ENCODE measurements at places on chromosomes 12 and 14. TPM values are rescaled to one million over a fixed set of nuclear protein-coding genes. Genes with fewer than 3 reads are reported as not detected.

GRCh38 chr12:6780573-6780972 lies 8.3 kb downstream of the LAG3 start:
- DNase-seq, result no peak

GRCh38 chr12:29672580-29672979 lies 111.2 kb downstream of the TMTC1 start:
- no peak for DNase-seq

DNA sequence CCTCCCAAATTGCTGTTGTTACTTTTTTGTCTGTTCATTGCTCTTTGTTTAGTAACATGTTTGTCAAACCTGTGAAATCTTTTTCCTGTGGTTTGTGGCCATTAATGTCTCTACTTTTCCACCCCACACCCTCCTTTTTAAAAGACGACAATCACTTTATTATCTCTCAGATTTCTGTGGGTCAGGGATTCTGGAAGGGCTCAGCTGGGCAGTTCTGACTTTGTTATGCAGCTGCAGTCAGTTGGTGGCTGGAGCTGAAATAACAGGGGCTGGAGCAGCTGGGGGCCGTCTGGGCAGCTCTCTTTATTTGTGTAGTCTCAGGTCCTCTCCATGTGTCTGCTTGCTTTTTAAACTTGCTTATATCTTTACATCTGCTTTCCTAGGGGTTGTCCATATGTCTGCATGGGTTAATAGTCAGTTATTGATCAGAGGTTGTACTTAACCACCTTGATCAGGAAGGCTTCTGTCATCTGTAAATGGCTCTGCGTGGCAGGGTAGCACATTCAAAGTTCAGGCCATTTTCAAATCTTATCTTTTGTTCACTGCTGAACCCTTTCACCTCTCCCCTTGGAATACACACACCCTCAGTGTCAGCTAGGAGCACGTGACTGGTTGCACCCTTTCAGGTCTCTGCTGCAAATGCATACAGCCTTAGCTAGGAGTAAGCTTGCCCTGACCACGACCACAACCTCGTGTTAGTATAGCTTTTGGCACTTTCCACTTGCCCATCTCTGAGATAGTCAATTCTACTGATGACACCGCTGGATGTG lies 27.9 kb downstream of the BORCS5 start:
- no peak for DNase-seq

- no peak for DNase-seq
These were observed 6.9 kb downstream of the GALNT4 start for GRCh38 chr12:89517720-89518119.

DNA sequence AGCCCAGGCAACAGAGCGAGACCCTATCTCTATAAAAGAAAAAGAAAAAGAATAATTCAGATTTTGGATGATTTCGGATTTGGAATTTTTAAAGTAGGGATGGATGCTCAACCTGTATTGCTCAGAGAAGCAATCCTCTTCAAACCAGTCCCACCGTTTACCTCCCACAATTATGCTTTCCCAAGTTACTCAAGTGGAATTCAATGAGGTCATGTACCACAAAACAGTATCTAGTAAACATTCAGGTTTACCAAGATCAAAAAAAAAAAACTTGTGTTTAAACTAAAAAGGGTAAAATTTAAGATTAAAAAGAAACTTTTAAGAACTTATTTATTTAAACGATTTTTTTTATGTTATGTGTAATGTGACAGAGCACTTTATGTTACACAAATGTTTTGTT lies 2.5 kb downstream of the KDM5A start:
- DNase-seq, result no peak

- no peak for DNase-seq
These were observed 2.5 kb downstream of the FUT8 start for GRCh38 chr14:65414961-65415589.

- no peak for DNase-seq
These were observed 293.9 kb upstream of the PRKD1 start for GRCh38 chr14:30221546-30221945.

- no peak for DNase-seq
These were observed 36.0 kb downstream of the SCARB1 start for GRCh38 chr12:124827588-124828184.

- DNase-seq, result no peak
These were observed 4.2 kb upstream of the AMN1 start for GRCh38 chr12:31732926-31733548.

GRCh38 chr12:21751517-21751916 lies 23.0 kb downstream of the KCNJ8 start:
- DNase-seq, result peak; percentile 85

- no peak for DNase-seq
These were observed 101.6 kb downstream of the RMST start for GRCh38 chr12:97564236-97564635.

- no peak for DNase-seq
These were observed 3.1 kb upstream of the PNMA1 start for GRCh38 chr14:73717266-73717665.

- no peak for DNase-seq
These were observed 991.6 kb upstream of the TMEM132C start for GRCh38 chr12:127275416-127275815.

GRCh38 chr14:88904864-88905263 lies 80.4 kb downstream of the TTC8 start:
- DNase-seq, result no peak

DNA sequence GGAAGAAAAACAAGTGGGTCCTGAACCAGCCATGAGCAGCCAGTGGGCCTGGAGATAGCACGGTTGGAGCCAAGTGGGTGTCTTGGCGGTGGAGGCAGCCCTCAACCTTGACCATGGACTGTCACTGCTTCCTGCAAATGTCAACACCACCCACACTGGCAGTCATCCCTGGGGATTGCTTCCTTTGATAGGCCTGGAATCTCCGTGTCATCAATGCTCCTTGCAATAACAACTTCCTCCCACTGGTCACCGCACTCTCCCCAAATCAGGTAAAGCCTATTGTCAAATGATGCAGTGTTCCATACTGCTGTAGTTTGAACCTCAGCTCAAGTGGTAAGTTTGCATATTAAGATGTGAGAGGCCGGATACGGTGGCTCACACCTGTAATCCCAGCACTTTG lies 129.1 kb downstream of the NTF3 start:
- DNase-seq, result no peak

DNA sequence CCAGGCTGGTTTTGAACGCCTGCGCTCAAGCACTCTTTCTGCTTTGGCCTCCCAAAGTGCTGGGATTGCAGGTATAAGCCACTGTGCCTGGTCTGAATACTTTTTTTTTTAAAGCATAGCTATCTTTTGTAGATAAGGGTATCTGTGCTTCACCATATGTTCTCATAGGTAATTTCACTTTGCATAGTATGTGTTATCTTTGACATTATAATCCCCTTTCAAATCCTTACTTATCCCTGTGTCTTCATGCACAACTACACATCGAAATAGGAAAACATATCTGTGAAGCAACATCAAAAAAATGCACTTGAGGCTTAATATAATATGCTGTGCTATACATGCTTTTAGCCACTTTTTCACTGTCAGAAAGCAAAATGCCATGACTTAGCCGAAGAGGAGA lies 94.1 kb downstream of the SLC35F4 start:
- DNase-seq, result no peak

DNA sequence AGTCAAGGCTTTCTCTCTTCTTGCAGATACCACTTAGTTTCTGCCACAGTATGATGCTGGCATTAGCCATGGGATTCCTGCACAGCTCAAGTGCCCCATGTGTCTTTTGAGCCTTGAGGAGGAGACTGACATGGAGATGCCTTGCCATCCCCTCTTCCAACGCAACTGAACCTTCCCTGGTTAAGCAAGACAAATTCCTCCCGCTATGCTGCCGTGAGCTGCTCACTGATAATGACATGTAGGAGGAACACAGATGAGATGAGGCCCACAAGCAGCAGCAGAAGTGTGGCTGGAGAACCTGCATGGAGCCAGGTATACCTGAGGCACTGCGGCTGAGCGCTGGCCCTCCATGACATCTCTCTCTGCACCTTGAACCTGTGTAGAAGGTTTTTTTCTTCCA lies 15.4 kb upstream of the PPP1R1A start:
- no peak for DNase-seq

DNA sequence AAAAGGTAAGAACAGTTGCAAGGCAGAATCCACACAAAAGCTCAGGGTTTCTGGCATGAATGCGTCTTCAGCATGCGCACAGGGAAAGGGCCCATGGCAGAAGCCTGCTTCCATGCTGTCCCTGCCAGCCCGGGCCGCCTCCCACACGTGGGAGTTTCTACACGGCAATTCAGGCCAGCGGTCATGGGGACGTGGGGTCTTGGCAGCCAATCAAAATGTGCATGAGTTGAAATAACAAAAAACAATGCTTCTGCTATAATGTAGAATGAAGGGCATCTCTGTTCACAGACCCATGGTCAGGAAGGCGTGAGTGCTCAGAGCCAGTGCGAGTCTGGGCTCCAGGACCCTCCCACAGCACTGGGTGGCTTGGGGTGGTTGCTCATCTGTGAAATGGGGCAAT lies 28.6 kb downstream of the AMN start:
- no peak for DNase-seq

GRCh38 chr12:132268674-132269073 lies 60.7 kb downstream of the GALNT9 start:
- no peak for DNase-seq

DNA sequence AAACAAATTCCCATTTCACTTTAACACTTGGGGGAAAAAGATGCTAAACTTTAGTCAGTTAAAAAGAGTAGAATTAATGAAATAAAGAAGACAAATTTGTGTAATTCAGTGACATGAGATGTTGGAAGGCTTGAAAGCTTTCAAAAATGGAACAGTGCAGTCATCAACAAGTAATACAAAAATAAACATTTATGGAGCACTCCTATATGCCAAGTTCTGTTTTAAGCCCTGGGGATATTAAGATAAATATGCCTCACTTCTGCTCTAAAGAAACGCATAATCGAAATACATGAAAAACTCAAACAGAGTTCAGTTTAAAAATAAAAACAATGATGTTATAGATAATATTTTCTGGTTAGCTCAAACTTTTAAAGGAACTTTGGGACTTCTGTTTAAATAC lies 93.0 kb downstream of the KCNH5 start:
- DNase-seq, result no peak

GRCh38 chr12:104534162-104534856 lies 77.6 kb downstream of the CHST11 start:
- DNase-seq, result no peak

GRCh38 chr12:81207173-81207572 lies 129.3 kb downstream of the ACSS3 start:
- DNase-seq, result no peak

GRCh38 chr14:72275242-72275641 lies 343.0 kb downstream of the RGS6 start:
- no peak for DNase-seq

DNA sequence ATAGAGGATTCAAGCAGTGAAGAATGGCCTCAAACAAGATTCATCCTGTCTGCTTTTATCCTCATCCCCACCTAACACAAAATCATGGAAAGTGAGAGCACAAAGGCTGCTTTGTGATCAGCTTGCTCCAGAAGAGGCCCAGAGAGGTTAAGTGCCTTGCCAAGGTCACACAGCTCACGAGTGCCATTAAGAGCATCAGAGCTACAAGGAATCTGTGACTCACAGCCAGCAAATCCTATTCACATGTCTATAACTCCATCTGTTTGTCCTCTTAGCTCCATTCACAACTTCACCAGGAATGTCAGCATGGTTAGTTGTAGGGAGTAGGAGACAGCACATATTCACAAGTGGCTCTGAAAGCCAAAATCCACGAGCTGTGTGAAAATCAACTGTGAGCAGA lies 79.8 kb downstream of the TTC9 start:
- no peak for DNase-seq

DNA sequence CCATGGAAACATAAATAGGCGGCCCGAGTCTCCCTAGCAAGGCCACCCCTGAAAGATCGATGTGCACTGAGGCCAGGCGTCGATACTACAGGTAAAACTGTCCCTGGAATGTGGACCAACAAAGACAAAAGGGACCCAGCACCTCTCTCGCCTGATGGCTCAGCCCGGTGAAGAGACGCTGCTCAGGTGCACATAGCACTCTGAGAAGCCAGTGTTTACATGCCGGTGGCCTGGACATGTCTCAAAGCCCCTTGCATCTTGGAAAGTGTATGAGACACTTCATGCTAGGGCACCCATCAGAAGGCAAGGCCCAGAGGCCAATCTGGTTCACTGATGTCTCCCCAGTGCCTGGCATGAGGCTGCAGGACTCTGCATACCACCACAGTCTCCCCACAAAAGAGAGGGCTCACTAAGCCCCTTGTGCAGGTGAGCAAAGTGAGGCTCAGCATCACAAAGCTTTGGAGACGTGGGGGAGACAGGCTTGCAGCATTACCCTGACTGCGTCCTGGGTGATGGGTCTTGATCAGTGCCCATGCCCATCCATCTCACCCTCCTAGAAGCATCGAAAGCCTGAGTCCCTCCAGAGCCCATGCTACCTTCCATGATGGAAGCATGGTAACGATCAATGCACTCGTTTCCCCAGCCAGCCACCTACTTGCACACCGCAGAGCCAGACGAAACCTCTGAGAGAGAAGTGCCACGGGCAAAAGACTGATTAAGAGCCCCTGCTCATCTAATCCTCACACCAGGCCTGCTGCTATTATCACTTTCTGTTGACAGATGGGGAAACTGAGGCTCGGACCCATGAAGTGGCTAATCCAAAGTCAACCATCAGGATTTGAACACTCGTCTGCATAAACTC lies 16.1 kb downstream of the BCL11B start:
- DNase-seq, result no peak

DNA sequence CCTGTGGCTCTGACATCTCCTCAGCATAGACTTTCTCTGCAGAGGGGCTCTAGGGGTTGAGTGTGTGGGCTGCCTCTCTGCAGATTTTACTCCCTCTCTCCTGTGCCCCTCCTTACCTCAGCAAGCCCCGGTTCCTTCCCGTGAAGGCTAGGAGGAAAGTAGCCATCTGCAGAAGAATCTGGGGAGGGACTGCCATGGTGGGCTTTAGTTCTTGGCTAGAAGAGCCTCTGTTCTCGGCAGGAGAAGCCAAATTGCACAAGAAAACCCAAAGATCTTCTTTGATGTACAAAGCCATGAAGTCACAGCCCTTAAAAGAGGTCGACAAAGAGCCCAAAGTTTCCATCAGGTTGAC lies 23.5 kb downstream of the CKAP4 start:
- DNase-seq, result no peak

HOXC6 gene
- 21.8 TPM for polyA plus RNA-seq

OR6C2 gene
- polyA plus RNA-seq, result not detected

KRT6A gene
- polyA plus RNA-seq, result not detected

TAS2R10 gene
- polyA plus RNA-seq, result 1.4 TPM

RASAL1 gene
- 6.1 TPM for polyA plus RNA-seq

MYF6 gene
- 0.17 TPM for polyA plus RNA-seq

FLVCR2 gene
- 8.9 TPM for polyA plus RNA-seq

SPIC gene
- polyA plus RNA-seq, result not detected
